ENCODE measurements at places on chromosomes 6 and 20. TPM values are rescaled to one million over a fixed set of nuclear protein-coding genes. Genes with fewer than 3 reads are reported as not detected.

The PRDM1 gene
- total RNA-seq, result 2.3 TPM

The MAP1LC3A gene
- total RNA-seq, result 28.3 TPM

The BPIFB4 gene
- not detected for total RNA-seq

The MYL9 gene
- 54.0 TPM for total RNA-seq

The SYNDIG1 gene
- total RNA-seq, result 1.4 TPM

The SALL4 gene
- total RNA-seq, result 0.07 TPM

The MAP7 gene
- total RNA-seq, result 1.3 TPM

The FHL5 gene
- total RNA-seq, result not detected

The TUBB2B gene
- total RNA-seq, result 3.9 TPM

The TRAPPC3L gene
- total RNA-seq, result not detected

The ZBTB12 gene
- 7.6 TPM for total RNA-seq

The ARFGEF3 gene
- total RNA-seq, result 1.0 TPM

The MAN1A1 gene
- 63.3 TPM for total RNA-seq

The BHLHE23 gene
- total RNA-seq, result not detected

The HSPA1B gene
- total RNA-seq, result 113 TPM

The PGC gene
- not detected for total RNA-seq

The VSX1 gene
- not detected for total RNA-seq

The HLA-DRB1 gene
- total RNA-seq, result 1.3 TPM

The RBM12 gene
- 39.8 TPM for total RNA-seq

The PI3 gene
- not detected for total RNA-seq

The MTFR2 gene
- total RNA-seq, result 0.33 TPM

The SNAI1 gene
- total RNA-seq, result 2.3 TPM

The RPP40 gene
- total RNA-seq, result 17.9 TPM

The COL10A1 gene
- total RNA-seq, result 0.39 TPM

Data from smooth muscle cell of the pulmonary artery (primary cell).